ENCODE measurements at places on chromosomes 12 and 14. TPM values are rescaled to one million over a fixed set of nuclear protein-coding genes. Genes with fewer than 3 reads are reported as not detected.

Gene SLC35E3
- total RNA-seq: 8.9 TPM

Gene ACSS3
- total RNA-seq: 9.4 TPM

DNA sequence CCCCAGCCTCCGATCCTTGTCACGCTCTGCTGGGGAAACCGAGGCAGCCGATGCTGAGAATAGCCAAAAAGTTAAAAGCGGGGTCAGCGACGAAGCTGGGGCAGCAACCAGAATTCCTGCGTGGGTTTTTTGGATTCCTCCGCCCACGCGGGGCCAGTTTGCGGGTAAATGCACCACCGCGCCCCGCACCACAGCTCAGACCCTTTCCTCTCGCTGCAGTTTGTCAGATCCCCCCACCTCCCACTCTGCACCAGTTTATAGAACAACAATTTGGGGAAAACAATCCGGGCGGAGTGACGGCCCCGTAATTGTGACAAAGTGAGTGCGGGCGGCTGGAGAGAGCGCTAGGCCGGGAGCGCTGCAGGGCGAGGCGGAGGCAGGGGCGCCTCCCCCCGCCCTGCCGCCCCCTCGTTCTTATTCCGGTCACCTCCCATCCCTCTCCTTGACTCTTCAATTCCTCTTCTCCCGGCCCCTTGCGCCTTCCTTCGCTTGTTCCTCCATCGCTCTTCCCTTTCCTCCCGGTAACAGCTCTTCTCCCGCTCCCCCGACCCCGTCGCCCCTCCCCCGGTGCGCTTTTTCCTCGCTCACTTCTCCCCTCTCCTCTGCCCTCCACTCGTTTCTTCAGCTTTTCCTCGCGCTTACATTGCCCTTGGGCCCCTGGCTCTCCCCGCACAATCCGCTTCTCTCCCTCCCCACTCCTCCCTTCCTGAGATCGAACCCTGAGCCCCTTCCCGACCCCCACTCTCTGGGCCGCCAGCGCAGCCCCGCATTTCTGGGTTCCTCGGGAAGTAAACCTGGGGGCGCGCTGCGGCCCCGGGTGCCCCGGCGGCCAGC, 646 bp upstream of the DNAJC22 start:
- peaks cover 45% of the 10 kb centered on the region for H3K27me3 ChIP-seq
- H3K27ac ChIP-seq: no peak overlapping the region
- H3K4me1 ChIP-seq: peaks cover 28% of the 10 kb centered on the region
- peak overlapping the region; percentile 62 for H3K4me3 ChIP-seq

Gene PLA2G1B
- total RNA-seq: not detected

DNA sequence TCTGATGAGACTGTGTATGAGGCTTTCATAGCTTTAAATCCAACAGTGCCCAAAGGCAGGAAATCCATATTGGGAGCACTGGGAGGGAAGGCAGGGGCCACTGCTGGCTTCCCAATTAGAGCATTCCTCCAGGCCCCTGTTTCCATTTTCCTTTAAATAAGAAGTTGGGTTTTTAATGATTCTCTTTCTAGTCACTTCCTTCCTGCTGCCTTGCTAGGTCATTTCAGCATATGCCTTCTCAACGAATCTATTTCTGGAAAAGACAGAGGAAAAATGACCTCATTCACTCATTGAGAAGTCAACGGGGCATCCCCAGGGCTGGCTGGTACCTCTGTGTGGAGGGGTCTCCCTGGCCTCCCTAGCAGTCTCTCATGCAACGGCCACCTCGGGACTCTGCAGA, 43.5 kb downstream of the IGF1 start:
- DNase-seq: no peak
- no peaks in the 10 kb centered on the region for H3K27me3 ChIP-seq
- H3K27ac ChIP-seq: no peak overlapping the region
- H3K36me3 ChIP-seq: no peaks in the 10 kb centered on the region
- no peaks in the 10 kb centered on the region for H3K4me1 ChIP-seq

DNA sequence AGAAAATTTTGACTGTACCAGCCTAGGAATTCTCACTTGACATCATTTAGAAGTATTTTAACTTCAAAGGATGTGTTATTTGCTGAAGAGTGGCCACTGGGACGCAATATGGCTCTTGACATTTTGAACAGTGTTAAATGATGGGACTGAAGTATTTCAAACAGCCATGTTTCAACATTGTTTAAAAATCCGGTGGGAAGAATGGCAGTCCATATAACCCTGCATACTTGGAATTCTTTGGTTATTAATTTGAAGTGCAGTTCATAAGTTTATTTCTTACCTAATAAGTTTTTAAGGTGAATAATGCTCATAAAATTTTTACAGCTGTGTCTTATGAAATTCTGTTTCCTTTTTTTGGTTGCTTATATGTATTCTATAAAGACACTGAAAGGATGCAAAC, 8.3 kb downstream of the TMTC2 start:
- H3K36me3 ChIP-seq: no peaks in the 10 kb centered on the region
- no peak for DNase-seq
- no peak overlapping the region for H3K27ac ChIP-seq
- H3K4me3 ChIP-seq: no peak overlapping the region
- H3K27me3 ChIP-seq: no peaks in the 10 kb centered on the region

Gene CLEC1A
- total RNA-seq: 0.23 TPM

DNA sequence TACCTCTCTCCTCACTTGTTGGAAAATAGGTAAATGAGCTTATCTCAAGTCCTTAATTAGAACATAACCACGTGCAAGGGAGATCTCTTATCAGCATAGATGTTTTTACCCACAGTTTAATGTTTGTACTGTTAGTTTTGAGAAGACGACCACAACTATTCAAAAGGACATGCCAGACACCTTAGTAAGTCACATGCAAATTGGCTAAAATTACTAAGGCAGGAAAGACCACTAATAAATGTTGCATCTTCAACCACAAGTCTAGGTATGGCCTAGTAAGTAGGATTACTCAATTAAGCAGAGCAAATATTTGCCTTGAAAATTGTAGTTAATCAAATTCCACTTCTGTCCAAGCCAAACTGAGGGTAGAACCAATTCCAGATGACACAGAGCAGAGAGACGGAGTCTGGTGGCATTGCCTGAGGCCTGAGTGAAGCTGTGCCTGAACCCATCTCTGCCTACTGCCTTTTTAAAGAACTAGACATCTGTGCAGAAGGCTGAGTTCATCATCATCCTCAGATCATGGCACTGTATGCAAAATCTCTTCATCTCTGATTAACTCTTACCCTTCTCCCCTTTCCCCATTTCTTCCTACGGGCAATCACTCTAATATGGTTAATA, 29.7 kb upstream of the CHST11 start:
- 0 out of 2 replicates have a peak overlapping the region, but pooled peaks have one; percentile 16 for H3K27ac ChIP-seq
- no peak overlapping the region for H3K4me3 ChIP-seq

DNA sequence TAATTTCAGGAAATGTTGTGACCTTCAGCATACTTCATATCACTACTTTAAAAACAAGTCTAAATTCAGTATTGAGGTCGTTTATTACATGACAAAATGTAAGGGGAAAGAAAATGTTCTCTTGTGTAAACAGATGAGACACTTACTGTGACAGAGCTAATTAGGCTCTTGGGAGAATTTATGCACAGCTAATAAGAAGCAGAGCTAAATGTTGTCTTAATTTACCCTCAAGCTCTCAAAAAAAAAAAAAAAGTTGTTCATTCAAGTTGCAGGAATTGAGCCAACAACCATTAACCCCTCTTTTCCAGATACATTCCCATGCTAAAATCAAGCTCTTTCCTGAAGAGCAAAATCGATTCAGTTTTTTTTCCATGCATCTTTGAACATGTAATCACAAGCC, 1419.4 kb downstream of the FSCB start:
- DNase-seq: no peak
- H3K36me3 ChIP-seq: no peaks in the 10 kb centered on the region
- no peak overlapping the region for H3K4me3 ChIP-seq
- no peak overlapping the region for H3K27ac ChIP-seq
- no peaks in the 10 kb centered on the region for H3K27me3 ChIP-seq

DNA sequence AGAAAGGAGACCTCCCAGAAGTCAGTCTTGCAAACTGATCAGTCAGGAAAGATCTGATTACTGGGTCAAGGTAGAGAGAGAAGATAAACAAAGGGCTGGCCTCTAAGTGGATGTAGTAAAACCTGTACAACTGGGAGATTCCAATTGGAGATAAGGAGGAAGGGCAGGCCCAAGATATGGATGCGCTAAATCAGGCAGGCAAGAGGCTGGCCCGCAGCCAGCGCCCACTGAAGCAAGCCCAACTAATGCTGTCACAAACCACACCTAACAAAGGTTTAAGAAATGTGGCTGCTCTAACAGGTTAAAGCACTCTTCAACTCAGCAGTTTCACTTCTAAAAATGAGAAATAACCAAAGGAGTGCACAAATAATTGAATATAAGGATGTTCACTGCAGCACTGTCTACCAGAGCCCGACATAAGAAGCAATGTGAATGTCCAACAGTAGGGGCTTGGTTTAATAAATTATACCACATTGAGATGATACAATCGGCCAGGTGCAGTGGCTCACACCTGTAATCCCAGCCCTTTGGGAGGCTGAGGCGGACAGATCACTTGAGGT, 4.7 kb downstream of the GLTP start:
- H3K36me3 ChIP-seq: 0 out of 2 replicates have a peak, but pooled peaks cover 5% of the 10 kb centered on the region
- no peaks in the 10 kb centered on the region for H3K27me3 ChIP-seq
- H3K27ac ChIP-seq: peak overlapping the region; percentile 69

DNA sequence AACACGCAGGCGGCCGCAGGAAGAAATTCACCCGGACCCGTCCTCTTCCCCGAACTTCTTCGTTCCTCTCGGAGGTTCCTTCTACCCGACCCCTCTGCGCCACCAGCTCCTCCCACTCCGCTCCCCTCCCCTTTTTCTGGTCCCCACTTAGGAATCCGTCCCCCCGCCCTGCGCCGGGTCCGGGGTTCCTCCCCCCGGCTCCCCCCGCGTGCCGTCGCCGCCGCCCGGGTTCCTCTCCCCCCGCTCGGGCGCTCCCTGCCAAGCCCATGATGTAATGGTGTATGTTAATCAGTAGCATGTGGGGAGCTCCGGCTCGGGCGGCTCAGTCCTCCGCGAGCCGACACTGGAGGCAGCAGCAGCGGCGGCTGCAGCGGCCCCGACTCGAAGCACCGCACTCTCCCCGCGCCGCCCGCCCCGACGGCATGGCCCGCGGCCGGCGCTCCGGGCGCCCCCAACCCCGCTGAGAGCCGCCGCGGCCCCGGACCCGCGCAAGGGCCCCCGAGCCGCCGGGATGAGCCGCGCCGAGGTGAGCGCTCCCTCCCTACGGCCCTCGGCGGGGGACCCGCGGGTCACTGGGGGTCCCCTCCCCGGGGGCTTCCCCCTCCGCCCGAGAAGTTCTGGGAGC, 1.0 kb upstream of the SAMD4A start:
- H3K27ac ChIP-seq: peak overlapping the region; percentile 71
- peak; percentile 67 for DNase-seq
- H3K4me3 ChIP-seq: peak overlapping the region; percentile 78
- no peaks in the 10 kb centered on the region for H3K27me3 ChIP-seq
- H3K36me3 ChIP-seq: no peaks in the 10 kb centered on the region
- peaks cover 31% of the 10 kb centered on the region for H3K4me1 ChIP-seq

Data from PC-9 (cell line).